Activated T-cell treated with anti-CD3 and anti-CD28 coated beads, Interleukin-2, amount 50 U/mL, for 48 hours (primary cell): ENCODE measurements at places on chromosomes 4 and X.

GRCh38 chr4:60721685-60722084 lies 478.4 kb upstream of the ADGRL3 start:
- DNase-seq, result no peak

DNA sequence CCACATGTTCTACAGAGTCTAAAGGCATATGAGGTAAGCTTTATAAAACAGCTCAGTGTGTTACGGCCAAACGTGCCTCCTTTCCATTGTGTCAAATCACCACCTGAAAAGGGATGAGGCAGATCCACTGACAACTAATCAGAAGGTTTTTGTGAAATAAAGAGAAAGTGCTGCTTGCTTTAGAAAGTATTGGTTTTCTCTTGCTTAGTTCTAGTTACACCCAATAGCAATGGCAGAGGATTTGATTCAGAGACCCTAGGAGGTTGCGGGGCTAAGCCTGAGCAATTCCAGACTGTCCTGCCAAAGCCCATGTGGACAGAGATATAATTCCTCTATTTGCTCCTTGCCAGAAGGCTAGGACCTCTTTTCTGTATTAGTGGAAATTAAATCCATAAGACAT lies 125.5 kb downstream of the SPRY1 start:
- DNase-seq, result no peak

- no peak for DNase-seq
These were observed 557.7 kb downstream of the RAB28 start for GRCh38 chr4:12926189-12927066.

- no peak for DNase-seq
These were observed at the start of gene SOD3 for GRCh38 chr4:24794916-24795665. Gene SOD3 (plus strand): TSS chr4:24795573. CDS start chr4:24799522, 3,949 bp downstream.

GRCh38 chr4:2154215-2154740 lies 87.6 kb downstream of the HAUS3 start:
- no peak for DNase-seq

DNA sequence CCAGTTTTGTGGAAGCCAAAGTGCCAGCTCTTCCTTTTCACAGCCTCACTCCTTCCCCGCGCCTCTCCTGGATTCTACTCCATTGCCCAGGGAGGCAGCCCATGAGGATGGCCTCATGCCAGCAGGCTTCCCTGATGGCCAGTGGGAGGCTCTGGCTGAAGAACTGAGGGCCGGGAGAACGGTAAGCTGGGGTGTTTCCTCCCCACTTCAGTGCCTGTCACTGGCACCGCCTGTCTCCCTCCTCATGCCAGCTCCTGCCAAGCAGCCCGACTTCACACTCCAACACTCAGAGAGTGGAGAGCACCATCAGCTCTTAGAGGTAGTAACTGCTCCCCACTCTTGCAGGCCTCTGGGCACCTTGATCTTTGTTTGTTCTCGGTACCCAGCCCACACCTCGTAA lies 46.9 kb upstream of the STIM2 start:
- no peak for DNase-seq

GRCh38 chr4:1604181-1604705 lies 79.9 kb downstream of the FAM53A start:
- no peak for DNase-seq

GRCh38 chrX:100720301-100720700 lies 11.6 kb downstream of the SYTL4 start:
- no peak for DNase-seq

GRCh38 chr4:158809611-158810486 lies 41.0 kb downstream of the FNIP2 start:
- no peak for DNase-seq

GRCh38 chrX:22110729-22111494 lies 78.8 kb downstream of the PHEX start:
- DNase-seq, result no peak

- no peak for DNase-seq
These were observed 2144.2 kb upstream of the AGA start for GRCh38 chr4:179586460-179586859.

DNA sequence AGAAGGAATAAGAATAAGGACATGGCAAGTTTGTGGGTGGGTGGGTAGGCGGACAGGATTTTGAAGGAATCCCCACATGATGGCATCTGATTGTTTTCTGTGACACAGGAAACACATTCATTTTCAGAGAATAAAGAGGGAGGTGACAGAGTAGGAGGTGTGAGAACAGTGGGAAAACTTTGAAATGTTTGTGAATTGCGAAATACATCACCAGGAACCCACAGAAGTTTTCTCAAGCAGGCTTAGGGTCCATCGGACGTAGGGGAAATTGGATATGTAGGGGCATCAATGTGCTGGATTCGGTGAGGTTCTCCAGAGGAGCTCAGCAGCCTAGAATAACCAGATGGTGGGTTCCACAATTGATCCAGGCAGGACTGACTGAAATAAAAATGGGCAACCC lies 171.6 kb downstream of the GLRA2 start:
- DNase-seq, result no peak

GRCh38 chrX:45164995-45165394 lies 35.7 kb downstream of the DIPK2B start:
- no peak for DNase-seq

- DNase-seq, result no peak
These were observed 2586.0 kb downstream of the PCDH7 start for GRCh38 chr4:33306131-33306530.

- no peak for DNase-seq
These were observed 97.6 kb upstream of the BCOR start for GRCh38 chrX:40195368-40195767.

- DNase-seq, result no peak
These were observed 1840.1 kb downstream of the PCDH7 start for GRCh38 chr4:32560306-32560705.

DNA sequence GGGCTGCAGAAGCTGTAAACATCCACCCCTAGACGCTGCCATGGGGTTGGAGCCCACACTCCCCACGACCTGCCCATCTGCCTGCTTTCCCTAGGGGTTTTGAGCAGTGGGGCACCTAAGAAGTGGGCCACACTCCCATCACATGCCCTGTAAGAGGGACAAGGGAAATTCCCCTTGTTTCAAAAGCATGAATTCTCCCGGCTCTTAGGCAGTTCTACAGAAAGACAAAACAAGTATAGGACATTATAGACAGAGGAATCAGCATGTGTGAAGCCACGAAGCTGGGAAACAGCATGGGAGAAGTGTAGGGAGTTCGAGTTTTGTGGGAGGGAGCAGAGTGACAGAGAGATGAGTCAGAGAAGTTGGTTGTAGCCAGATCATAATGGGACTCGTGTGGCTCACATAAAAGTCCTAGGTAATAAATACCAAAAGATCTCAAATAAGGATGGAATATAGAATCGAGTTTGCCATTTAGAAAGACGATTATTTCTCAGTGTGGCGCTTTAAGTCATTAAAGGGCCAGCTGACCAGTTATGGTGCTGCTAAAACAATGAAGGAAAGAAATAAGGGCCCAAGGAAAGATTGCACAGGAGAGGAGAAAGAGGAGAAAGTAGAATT lies 23.9 kb downstream of the APOO start:
- peak; percentile 28 for DNase-seq

DNA sequence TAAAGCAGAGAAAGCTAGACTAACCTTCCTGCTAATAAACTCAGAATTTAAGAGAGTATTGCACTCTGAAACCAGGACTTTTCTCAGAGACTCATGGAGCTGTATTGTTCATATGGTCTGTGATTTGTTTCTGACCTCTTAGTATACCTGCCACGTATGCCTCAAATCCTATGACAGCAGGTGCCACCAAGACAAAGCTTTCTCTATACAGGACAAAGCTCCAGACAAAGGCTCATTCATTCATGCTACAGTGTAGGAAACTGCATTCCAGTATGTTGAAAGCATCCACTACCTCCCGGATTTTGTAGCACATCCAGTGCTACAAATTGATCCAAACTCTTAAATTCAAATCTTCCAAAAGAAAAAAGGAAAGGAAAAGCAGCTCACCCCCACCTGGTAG lies 178.3 kb downstream of the CHIC2 start:
- no peak for DNase-seq

- DNase-seq, result no peak
These were observed 146.8 kb downstream of the KLHL13 start for GRCh38 chrX:117969782-117970181.

GRCh38 chr4:66840178-66840577 lies 705.1 kb downstream of the CENPC start:
- no peak for DNase-seq

DNA sequence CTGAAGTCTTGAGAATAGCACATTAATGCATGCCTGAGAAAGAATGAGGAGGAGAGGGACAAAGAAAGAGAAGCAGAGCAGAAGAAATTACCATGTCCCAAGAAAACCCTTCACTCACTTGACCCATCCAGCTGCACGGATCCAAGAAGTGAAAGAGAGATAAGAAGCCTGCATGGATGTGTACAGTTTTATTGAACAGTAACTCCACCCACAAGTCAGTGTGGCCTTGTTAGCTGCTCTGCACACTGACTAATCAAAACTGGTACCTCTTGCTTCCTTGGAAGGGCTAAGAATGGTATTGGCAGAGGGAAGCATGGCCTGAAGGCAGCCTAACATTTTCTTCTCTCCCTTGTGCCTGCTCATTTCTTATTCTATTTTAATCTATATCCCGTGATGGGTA lies 163.9 kb downstream of the SLC7A11 start:
- no peak for DNase-seq

DNA sequence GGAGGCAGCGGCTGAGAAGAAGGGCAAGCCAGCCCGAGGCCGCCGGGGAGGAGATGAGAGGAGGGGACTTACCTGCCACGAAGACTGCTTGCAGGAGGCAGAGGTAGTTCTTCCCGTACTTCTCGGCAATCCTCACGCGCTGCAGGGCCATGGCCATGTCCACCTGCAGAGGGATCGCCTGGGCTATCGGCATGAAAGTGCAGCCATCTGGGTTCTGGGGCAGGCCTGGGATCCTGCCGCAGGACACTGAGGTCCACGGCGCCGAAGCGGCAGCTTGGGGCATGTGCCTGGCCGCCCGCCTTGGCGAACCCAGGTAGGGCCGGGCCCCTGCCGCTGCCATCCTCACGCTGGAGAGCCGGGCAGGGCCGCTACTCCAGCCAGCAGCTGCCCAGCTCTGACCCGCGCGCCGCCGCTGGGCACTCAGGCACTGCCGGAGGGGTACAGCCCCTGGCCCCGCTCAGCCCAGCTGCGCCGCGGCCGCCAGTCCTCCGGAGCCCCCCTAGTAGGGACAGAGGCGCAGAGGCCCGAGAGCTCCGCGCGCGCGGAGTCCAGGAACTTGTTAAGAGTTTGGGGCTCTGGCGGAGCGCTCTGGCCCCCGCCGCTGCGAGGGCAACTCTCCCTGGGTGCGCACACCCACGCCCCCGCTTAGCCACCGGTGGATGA lies 16.0 kb downstream of the MCF2 start:
- no peak for DNase-seq

- no peak for DNase-seq
These were observed 272.8 kb upstream of the PUDP start for GRCh38 chrX:7420717-7421116.

GRCh38 chr4:99219479-99219878 lies 433 bp upstream of the ADH6 start:
- DNase-seq, result no peak

GRCh38 chr4:11230866-11231265 lies 197.8 kb downstream of the HS3ST1 start:
- DNase-seq, result no peak

GRCh38 chrX:37287741-37288444 lies 61.3 kb upstream of the PRRG1 start:
- DNase-seq, result no peak

DNA sequence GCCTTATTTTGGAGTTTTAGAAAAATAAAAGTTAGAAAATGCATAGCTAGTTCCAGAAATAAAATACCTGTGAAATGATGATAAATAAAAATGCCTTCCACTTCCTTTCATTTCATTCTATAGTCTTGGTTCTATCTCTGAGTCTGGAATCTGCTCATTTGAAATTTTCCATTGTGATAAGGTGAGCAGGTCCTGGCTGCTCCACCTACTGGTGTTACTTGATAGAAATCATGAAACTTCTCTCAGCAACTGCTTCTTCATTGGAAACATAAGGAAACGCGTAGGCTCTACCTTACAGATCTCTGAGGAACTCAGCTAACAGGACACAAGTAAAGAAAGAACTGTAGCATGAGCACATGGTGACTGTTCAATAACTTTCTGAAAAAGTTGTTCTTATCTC lies 141.8 kb downstream of the DCHS2 start:
- no peak for DNase-seq

GRCh38 chrX:41335198-41335957 lies 1.4 kb downstream of the DDX3X start:
- no peak for DNase-seq

- DNase-seq, result no peak
These were observed 138.8 kb upstream of the IL15 start for GRCh38 chr4:141497627-141498026.

GRCh38 chr4:12716896-12717295 lies 767.2 kb downstream of the RAB28 start:
- no peak for DNase-seq

GRCh38 chrX:110418316-110419235 lies 59.9 kb downstream of the RTL9 start:
- DNase-seq, result no peak

- DNase-seq, result no peak
These were observed 96.1 kb downstream of the FRYL start for GRCh38 chr4:48683784-48684666.

DNA sequence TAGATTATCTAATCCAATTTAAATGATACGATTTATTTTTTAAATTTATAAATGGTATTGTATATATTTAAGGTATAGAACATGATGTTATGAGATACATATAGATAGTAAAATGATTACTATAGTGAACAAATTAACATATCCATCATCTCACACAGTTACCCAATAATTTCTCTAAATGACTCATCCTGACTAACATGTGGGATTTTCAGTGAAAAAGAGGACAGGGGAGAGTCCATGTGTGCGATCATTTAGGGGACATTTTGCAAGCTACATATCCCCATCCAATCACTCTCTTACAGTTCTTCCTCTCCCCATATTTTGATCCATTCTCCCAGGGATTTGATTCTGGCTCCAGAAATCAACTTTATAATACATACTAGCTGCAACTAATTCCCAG lies 88.2 kb downstream of the ABCB7 start:
- DNase-seq, result no peak

GRCh38 chr4:10084651-10085358 lies 31.8 kb downstream of the WDR1 start:
- DNase-seq, result no peak

DNA sequence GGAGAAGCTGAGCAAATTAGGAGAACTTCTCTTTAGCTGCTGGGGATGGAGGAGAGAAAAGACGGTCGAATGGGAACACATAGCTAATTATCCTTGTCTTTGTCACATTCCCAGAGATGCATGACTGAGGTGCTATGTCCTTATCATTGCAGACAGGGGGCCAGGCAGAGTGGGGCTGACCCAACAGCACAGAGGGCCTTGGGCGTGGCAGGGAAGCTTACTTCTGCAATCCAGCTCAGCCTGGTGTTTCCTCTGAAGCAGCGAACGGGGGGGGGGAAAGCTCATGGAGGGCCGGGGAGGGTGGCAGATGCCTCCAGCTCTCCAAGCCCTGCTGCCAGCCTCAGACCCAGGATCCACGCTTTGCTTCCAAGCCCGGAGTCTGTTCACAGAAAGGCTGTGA lies 50.8 kb upstream of the HOPX start:
- DNase-seq, result no peak
